NCI-H226 (cell line): ENCODE measurements at places on chromosomes 12 and 14.

- no peak for DNase-seq
These were observed 65.3 kb upstream of the CDKN3 start for GRCh38 chr14:54331516-54331915.

DNA sequence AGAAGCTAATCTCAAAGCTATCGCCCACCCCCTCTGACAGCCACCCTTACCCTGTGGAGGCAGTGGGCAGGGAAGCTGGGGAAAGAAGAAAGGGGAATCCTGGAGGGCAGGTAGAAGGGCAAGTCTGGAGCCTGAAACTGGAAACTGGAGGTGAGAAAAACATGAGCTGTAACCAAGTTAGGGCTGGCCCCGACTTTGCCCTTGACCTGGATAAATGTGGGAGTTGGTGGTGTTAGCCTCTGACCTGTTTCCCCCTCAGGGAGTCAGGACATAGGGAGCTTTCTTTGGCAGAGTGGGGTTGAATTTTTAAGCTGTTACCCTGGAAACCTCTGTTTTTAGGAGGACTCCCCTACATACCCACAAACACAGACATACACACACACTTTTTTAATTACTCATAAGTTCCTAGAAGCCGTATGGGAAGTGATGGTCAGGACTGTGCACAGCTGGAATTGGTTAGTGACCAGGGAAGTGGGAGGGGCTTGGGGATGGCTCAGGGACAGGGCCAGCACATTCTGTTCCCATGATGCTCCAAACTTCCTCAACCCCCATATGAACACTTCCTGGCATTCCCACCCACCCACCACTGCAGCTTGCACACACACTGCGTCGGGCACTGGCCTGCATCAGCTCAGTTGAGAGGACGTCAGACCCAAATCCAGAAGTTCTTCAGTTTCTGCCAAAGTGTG is 5.0 kb upstream of the MMP19 start:
- peak; percentile 63 for DNase-seq

GRCh38 chr12:3727877-3728632 is 24.9 kb downstream of the CRACR2A start:
- DNase-seq, result no peak

DNA sequence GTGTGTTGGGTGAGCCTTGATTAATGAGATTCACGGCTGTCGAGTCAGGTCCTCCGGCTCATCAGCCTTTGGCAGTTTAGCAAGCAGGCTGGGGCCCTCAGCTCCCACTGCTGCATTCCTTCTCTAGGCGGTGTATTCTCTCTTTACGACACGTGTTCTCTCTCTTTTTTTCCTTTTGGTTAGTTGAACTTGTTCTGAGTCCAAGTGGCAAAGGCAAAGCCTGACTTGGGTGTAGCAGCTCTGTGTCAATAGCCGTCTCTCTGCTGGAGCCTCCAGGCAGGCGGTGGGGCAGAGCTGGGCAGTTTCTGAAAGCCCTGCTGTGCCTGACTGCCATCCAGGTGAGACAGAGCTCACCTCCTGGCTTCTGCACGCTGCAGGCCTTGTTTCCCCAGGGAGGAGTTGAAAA is 46.6 kb downstream of the SUSD6 start:
- DNase-seq, result peak; percentile 39

- no peak for DNase-seq
These were observed 231.6 kb upstream of the KRR1 start for GRCh38 chr12:75742961-75743360.

- no peak for DNase-seq
These were observed 184.7 kb upstream of the DCN start for GRCh38 chr12:91367234-91367849.
